ENCODE measurements at places on chromosomes 11 and 22.
A peak's percentile ranks its signal among the peaks of the same experiment; 100 is the strongest.

DNA sequence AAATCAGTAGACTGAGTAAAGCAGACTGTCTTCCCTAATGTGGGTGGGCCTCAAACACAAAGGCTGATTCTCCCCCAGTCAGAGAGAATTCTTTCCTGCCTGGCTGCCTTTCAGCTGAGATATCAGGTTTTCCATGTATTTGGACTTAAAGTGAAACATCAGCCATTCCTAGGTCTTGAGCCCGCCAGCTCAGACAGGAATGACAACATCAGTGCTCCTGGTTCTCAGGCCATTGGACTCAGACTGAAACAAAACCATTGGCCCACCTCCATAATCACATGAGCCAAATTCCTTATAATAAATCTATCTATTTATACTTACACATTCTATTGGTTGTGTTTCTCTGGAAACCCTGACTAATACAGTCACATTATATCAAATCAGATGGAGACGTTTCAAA is 56.7 kb upstream of the CLPB start:
- DNase-seq: no peak

DNA sequence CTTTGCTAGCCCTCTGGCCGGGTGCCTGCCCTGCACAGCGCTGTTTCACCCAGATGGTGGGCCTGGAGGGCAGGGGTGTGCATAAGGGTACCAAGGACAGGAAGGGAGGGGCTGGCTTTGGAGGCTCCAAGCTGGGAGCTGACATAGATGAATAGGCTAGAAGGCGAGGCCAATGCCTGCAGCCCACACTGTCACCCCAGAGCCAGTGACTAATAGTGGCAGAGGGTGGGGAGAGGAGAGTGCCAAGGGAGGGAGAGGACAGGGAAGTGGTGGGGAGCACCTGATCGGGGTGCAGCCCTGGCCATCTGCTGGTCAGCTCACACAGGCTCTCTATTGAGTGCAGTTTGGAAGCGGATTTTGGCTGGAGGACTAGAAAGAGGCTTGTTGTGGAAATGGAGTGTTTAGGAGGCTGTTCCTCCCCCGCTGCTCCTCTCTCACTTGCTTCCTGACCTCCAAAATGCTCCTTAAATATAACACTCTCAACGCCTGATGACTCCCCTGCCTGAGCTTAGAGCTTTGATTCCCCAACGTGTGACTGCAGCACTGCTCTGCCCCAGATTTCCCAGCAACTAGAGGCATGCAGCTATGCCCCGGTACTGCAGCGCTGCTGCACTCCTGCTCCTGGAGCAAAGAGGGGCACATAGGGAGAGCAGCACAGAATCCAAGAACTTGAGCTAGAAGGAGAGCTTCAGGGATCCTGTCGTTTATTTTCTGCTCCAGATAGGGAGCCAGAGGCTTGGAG is 89.2 kb downstream of the GRAMD1B start:
- no peak for DNase-seq

- no peak for DNase-seq
These were observed 105.8 kb downstream of the UVRAG start for GRCh38 chr11:75920848-75921247.

GRCh38 chr22:47202819-47203553 is 440.5 kb downstream of the TBC1D22A start:
- DNase-seq: no peak

DNA sequence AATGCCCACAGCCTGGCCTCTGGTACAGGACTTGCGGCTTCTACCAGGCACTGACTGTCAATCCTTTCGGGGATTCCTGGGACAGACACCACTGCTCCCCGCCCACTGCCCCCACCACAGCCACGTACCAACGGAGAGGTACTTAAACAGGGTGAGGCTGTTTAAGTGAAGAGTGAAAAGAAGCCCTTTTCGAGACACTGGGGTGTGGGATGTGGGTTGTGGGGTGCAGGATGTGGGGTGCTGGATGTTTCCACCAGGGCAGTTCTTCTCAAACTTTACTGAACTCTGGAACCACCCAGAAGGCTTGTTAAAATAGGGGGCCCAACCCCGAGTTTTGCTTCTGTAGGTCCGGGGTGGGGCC is 34.2 kb upstream of the PRR5 start:
- DNase-seq: no peak

GRCh38 chr11:35151241-35151640 is 12.3 kb downstream of the CD44 start:
- no peak for DNase-seq

DNA sequence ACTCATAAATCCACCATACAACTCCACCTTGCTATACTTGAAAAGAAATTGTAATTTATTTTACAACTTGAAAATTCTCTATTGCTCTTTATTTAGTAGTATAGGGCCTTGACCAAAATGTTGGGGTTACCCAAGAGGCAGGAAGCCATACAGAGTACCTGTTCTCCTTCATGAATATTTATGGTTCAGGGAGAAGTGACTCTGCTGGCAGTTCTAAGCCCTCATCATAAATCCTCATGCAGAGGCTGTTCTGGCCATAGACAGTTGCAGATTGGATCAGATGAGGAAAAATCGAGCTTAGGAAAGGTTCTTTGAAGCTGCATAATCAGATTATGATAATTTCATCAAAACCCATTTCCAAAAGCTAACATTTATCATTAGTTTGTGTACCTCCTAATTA is 449.4 kb upstream of the TENM4 start:
- DNase-seq: no peak

- DNase-seq: no peak
These were observed 95.4 kb downstream of the EXT2 start for GRCh38 chr11:44190883-44191230.

GRCh38 chr11:18706330-18707243 is 8.0 kb downstream of the TMEM86A start:
- peak; percentile 11 for DNase-seq

All from NCI-H2107 (cell line).